Kidney (tissue), 22 donors: ENCODE measurements at places on chromosomes 5 and 9. TPM values are rescaled to one million over a fixed set of nuclear protein-coding genes. Genes with fewer than 3 reads are reported as not detected.

DNA sequence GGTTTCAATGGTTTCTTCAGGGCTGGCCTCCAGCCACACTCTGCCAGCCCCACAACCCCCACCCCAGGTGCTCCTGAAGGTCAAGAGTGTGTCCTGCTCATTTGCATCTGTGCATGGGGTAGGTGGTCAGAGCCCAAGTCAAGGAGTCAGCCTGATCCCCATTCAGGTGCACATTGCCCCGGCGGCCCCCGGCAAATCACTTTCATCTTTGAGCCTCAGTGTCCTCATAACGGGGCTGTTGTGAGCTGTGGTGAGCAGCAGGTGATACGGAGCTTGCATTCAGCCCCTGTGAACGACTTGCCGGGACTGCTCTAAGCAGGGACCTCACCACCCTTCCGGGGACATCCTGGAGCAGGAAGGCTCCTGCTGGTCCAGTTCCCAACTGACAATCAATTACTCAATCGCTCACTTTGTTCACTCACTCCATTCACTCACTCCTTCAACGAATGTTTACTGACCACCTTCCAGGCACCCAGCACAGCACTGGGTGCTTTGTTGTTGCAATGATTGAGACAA is 93.2 kb upstream of the CPEB4 start:
- DNase-seq, result no peak

GRCh38 chr5:75368391-75368790 is 31.4 kb downstream of the HMGCR start:
- no peak for DNase-seq

- no peak for DNase-seq
These were observed 67.6 kb downstream of the C9orf50 start for GRCh38 chr9:129553277-129553676.

GRCh38 chr5:569358-569867 is 42.7 kb upstream of the CEP72 start:
- peak; percentile 27 for DNase-seq

DNA sequence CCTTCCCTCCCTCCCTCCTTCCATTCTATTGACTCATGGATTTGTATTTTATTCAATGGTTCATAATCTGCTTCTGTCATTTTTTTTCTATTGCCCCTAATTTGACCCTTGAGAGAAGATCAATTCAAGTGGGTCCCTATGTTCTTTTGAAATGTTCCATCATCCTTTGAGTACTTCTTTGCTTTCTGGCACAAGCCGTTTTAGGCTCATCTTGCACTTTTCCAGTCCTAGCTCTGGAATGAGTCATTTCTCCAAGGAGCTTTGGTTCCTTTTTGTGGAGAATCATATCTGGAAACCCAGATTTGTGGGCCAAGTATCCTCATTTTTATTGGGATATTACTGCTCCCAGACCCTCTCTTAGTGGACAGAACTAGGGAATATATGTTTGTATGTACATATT is 126.8 kb upstream of the PTPN3 start:
- no peak for DNase-seq

DNA sequence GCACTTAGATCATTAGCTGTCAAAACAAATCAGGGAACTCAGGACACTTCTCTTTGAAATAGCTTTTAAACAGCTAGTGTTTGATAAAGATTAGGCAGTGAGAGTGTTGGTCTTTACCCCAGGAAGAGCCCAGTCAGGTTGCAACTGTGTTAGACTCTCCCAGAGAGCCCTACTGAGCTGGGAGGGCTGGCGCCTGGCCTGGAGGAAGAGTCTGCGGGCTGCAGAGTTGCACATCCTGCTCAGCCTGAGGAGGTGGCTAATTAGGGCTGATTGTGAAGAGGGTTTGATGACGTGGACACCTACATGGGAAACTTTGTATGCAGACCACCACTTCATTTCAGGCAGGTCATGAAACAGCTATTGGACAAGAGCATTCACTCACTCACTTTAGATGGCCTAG is 112.0 kb downstream of the TMEM174 start:
- DNase-seq, result no peak

- DNase-seq, result no peak
These were observed 168.5 kb downstream of the CPLANE1 start for GRCh38 chr5:37080697-37081096.

DNA sequence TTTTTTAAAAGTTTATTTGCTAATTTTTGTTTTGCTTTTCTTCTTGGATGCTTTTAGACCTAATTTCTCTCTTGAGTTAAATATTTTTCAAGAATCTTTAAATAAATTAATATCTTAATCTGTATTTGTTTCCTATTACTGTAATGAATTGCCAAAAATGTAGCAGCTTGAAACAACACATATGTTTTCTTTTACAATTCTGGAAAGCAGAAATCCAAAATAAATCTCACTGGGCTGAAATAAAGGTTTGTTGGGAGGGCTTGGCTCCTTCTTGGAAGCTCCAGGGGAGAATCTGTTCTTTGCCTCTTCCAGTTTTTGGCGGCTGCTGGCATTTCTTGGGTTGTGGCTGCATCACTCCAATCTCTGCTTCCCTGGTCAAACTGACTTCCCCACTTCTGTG is 658.1 kb upstream of the ARRDC3 start:
- no peak for DNase-seq

DNA sequence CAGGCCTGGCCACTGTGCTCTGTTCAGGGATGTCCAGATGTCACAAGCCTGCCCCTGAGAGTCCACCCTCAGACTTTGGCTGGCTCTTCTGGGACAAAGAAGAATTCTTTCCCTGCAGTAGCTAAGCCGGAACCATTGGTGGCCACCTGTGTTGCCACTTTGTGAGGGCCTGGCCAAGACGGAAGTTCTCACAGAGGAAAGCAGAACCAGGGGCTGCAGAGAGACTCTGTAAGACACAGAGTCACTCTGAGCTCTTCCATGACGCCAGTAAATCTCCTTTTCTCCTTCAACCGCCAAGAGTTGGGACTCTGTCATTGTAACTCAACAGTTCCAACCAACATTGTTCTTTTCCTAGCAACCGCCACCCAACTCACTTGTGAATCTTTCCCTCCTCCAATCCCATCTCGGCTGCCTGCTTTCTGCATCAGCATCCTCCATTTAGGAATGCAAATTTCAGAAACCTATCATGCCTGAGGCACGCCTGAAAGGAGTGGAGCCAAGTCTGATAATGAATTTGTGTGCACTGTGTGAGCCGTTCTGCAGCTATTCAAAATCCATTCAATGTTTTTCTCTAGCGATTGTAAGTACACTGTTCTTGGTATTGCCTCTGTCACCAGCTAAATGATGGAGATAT is 37.8 kb upstream of the ATP6V1G1 start:
- no peak for DNase-seq

GRCh38 chr9:98318834-98319478 is 63.5 kb upstream of the TBC1D2 start:
- no peak for DNase-seq

DNA sequence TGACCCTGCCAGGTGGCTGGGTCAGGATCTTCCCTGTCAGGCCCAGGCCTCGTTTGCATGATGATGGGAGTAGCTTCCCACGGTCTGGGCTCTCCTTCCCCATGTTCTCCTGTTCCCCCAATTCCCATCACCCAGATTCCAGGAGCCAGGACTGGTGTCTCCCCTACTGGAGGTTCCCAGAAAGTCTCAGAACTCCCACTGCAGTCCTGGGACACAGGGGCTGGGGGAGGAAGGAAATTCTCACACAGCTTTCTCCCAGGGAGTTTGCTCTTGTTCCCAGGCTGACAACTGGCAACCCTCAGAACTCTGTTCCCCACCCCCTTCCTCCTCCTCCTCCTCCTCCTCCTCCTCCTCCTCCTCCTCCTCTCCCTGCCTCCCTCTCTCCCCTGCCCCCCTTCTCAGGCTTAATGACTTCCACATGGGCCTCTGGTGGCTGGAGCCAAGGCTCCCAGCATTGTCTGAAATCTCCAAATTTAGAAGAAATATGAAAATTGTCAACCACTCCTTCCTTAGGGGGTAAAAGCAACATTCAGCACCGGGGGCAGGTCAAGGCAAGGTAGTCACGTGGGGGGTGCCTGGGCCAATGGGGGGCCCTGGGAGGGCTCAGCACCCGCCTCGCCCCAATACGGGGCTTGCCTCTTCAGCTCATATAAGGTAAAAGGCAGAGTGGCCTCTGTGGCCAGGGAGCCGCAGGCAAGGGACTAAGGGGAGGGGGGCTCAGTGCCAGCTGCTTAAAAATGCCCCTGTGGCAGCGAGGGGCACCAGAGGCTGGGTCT is 27.3 kb upstream of the IL17B start:
- peak; percentile 64 for DNase-seq

DNA sequence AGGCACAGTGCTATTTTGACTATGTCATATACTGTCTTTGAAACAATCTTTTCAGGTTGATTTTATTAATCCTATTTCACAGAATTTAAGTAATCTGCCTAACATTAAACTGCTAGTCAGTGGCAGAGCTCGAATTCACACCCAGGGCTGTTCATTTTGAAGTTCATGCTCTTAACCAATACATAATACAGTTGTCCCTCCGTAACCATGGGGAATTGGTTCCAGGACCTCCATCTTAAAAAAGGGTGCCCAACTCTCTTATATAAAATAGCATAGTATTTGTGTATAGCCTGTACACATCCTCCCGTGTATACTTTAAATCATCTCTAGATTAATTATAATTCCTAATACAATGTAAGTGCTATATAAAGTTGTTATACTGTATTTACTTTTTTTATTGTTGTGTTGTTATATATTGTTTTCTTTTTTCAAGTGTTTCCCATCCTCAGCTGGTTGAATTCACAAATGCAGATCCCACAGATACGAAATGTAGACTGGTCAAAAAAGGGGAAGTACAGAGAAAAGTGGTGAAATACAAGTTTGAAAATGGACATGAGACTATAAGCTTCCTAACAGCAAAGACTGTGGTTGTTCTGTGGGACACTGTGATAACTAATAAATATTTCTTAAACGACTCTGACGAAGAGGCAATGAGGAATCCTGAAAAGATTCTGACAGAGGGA is 18.3 kb downstream of the RFX3 start:
- DNase-seq, result no peak

- no peak for DNase-seq
These were observed 593.3 kb downstream of the CDK5RAP2 start for GRCh38 chr9:119986713-119987112.

DNA sequence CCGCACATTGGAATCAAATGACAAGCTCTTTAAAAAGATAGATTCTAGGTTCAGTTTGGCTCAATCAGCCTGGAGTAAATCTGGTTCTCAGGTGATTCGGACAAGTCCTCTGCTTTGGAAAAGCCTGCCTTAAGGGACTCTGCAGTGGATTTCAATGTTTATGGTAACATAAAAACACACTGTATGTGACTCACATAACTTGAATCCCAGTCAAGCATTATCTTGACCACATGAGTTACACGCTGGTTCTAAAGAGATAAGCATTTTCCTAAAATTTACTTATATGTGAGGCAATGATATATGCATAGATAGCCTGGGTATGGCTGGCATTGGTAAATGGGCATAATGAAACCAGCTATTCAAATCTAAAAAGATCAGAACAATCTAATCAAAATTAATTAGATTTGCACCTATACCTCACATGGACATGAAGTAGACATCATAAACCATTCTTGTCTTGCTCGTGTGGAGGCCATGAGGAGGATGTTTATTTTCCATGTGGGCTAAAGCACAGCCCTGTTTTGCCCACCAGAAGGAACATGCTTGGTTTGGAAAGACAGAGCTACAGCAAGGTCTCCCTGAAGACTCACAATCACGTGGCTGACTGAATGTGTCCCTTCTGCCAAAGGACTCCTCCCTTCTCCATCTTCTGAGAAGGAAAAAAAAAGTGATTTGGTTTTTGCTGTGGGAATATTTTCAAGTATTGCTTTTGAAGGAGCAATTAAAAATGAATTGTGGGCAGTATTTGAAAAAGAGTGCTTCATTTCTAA is 351.7 kb downstream of the DIRAS2 start:
- DNase-seq, result no peak

DNA sequence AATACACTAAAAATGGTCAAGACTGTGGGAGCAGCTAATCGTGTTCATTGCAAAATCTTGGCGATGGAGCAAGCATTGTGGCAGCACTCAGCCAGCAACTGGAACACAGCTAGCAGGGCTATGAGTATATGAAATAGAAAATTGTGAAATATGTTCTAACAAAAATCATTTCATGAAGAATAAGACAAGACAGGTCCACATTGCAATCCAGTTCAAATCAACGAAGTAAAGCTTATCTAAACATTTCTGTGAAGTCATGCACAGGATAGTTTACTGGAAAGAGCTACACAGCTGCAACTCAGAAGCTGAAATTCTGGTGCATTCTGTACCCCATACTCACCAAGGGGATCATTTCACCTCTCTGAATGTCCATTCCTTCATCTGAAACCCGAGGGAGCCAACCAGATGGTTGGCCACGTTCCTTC is 5.3 kb upstream of the NFIL3 start:
- DNase-seq, result no peak

GRCh38 chr9:125601961-125602360 is 105.0 kb downstream of the MAPKAP1 start:
- no peak for DNase-seq

DNA sequence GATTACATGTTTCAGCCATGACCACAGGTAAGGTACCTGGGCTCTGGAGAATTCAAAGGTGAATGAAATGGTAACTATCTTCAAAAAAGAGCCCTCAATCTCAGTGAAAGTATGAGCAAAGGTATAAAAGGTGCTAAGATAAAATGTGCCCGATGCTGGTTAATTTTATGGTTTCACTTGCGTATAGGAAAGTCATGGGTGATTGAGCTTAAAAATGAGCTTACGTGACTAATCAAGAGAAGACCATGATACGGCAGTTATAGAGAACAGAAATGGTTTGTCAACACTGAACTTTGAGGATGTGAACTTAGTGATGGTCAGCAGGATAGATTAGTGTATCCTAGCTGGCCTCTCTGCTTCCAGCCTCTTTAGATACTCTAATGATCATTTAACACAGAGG is 320.1 kb downstream of the DEPDC1B start:
- no peak for DNase-seq

DNA sequence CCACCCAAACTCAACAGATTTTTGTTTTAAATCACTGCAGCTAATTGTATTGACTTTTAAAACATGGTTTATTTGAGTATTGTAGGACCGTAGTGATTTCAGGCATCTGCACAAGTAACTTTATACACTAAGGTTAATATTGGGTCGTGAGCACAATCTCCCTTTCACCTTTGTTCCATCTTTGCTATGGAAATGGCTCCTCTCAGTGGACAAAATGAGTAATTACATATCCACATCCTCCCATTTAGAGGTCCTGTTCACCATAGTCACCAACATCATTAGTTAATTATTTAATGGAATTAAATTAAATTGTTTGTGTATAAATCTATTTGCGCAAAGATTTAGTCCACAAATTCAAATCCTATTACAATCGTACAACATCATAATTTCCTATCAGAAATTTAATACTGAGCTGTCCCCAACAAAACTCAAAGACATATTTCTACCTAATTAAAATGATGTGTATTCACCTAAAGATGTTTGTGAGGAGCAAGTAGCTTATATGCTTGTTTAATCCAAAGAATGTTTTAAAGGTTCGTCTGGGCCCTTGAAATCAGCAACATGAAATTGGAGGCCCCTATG is 173.0 kb upstream of the DAPK1 start:
- DNase-seq, result peak; percentile 86

- DNase-seq, result no peak
These were observed 594.8 kb downstream of the RAB3C start for GRCh38 chr5:59177644-59178043.

WASHC1 gene
- 16.6 TPM for polyA plus RNA-seq

WNT8A gene
- not detected for polyA plus RNA-seq

CD74 gene
- polyA plus RNA-seq, result 1,887 TPM

SLCO6A1 gene
- not detected for polyA plus RNA-seq

COMMD10 gene
- 37.6 TPM for polyA plus RNA-seq

SLC34A1 gene
- 211 TPM for polyA plus RNA-seq

IFNK gene
- not detected for polyA plus RNA-seq
